Hematopoietic multipotent progenitor cell treated with erythropoietin and hydrocortisone succinate and interleukin-3 and kit ligand, for 4 days (in vitro differentiated cells): ENCODE measurements at places on chromosomes 3 and 15.
A peak's percentile ranks its signal among the peaks of the same experiment; 100 is the strongest.

- DNase-seq = peak; percentile 84
Observed at GRCh38 chr3:125357032-125357658, 18.0 kb downstream of the ZNF148 start.

DNA sequence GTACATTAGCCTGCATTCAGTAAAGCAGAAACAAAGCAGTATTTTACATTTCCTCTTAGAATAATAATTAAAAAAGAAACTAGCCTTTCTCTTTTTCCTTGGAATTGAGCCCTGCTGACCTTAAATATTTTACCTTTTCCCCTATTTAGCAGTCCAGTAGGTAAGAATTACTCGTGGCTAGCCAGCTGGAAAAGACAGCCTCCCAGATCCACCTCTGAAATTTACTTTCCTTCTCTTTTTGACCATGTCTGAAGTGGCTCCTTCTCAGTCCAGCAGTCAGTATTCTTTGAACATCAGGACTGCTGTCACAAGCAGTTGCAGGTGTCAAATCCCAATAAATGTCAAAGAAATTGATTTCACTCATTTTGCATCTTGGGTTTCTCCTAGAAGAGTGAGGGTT, 311.5 kb upstream of the DCBLD2 start:
- DNase-seq = no peak

DNA sequence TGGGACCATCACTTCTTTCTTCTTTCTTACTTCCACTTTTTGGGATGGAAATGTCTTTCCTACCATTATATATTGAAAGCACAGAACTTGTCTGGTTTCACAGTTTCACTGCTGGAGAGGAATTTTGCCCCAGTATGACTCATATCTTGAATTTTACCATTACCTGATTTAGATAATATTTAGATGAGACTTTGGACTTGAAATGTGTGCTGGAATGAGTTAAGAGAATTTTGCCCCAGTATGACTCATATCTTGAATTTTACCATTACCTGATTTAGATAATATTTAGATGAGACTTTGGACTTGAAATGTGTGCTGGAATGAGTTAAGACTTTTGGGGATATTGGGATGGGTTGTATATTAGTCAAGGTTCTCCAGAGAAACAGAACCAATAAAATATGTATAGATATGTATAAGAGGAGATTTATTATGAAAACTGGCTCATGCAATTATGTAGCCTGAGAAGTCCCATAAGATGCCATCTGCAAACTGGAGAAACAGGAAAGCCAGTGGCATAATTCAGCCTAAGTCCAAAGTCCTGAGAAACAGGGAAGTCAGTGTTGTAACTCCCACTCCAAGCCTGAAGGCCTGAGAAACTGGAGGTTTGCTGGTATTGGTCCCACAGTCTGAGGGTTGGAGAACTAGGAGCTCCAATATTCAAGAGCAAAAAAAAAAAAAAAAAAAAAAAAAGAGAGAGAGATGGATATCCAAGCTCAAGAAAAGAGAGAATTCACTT, 1029.2 kb downstream of the EPHA3 start:
- DNase-seq = no peak

DNA sequence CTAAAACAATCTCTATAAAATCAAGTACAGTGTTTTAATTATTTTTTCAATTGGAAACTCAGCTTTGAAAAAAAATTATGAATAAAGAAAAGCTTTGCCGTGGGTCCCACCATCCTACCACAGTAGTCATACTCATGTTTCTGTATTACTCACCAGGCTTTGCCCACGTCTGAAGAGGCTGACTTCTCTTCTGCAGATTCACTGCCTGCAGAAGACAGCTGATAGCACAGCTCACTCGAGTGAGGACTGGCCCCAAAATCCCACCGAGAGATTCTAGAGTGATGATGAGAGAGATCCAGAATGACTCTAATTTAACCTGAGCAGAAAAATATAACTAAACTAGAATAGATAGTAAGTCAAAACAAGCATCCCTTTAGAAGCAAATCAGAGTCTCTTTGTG, 11.9 kb downstream of the C2CD4B start:
- no peak for DNase-seq

GRCh38 chr3:184155644-184156521, 706 bp downstream of the DVL3 start:
- DNase-seq = peak; percentile 57

GRCh38 chr3:18679238-18679637, 254.1 kb upstream of the SATB1 start:
- DNase-seq = no peak

DNA sequence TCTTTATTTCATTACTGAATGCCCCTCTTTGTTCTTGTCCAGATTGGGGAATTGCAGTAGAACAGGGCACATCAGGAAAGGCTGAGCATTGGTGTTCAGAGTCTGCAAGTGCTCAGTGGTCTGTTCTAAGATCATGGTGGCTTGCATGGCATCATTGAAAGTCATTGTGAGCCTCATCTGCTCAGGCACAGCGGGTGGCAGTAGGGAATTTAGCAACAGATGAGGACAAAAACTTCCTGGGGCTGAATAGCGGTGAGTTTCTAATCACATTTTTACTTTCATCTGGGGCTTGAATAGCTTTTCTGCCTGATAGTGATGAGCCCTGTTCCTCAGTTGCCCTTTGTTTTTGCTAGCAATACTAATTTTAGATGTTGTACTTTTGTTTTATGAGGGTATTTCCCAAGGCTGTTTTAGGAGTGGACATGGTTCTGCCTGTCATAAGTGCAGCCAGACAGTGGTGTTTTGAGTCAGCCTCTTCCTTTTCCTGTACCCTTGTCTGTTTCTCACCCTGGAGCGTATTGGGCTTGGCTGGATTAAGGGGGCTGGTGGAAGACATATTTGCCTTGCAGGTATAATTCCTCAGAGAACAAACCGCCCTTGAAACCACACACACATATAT, 127.2 kb upstream of the IL12A start:
- DNase-seq = no peak

DNA sequence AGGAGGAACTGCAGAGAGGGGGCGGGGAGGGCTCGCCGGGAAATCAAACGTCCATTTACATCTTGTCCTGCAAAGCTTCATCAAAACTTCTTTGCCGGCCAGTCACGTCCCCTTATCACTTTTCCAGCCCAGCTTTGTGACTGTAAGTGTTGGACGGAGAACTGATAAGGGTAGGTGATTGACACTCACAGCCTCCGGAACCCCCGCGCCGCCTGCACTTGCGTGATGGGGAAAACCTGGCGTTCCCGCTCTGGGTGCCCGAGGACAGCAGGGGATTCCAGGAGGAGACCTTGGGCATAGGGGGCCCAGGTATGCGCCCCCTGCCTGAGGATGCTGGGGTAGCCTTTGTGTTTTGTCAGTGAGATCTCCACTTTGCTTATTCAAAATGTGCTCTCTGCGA, 72.8 kb upstream of the ANKRD34C start:
- DNase-seq = peak; percentile 10

GRCh38 chr3:170204023-170204472, 18.2 kb upstream of the PRKCI start:
- no peak for DNase-seq

DNA sequence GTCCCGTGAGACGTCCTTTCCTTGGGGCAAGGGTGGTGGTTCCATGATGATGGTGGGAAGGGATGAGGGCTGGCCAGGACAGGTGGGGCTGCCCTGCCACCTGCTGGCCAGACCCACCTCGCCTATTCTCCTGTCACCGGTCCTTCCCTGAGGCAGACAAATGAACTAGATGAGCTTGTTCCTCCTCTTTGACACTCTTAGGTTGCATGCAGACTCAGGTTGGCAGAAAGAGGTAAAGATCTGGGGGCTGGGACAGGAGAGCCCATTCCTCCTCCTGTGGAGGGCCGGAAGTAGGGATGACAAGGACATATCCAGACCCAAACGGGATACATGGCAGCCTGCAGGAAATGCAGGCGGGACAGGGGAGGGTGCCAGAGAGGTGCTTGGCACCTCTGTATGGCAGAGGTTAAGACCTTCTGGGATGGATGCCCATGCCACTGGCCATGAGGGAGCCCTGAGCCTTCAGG, 38.6 kb downstream of the ACSBG1 start:
- DNase-seq = peak; percentile 68

- DNase-seq = no peak
Observed at GRCh38 chr15:69843276-69843899, 254.3 kb downstream of the TLE3 start.

DNA sequence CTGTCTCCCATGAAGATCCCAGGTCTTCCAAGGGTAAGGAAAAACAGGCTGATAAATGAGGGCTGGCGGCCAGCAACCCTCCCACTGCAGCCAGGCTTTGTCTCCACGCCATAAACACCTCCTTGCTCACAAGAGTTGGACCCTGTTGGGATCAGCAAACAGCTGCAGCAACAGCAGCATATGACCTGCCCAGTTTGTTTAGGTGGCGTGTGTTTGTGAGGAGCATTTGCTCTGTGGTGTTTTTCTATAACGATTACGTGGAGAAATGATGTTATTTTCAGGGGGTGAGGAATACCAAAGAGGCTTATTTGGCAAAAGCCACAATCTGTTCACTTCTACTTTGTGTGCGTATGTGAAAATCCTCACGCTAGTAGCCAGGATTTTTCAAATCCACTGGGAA, 58.5 kb downstream of the RFTN1 start:
- no peak for DNase-seq

GRCh38 chr15:70995383-70995970, 102.9 kb downstream of the LRRC49 start:
- peak; percentile 3 for DNase-seq

- DNase-seq = no peak
Observed at GRCh38 chr15:29695489-29696167, 126.6 kb downstream of the TJP1 start.

- DNase-seq = no peak
Observed at GRCh38 chr3:35707904-35708303, 68.6 kb downstream of the ARPP21 start.

GRCh38 chr3:139472380-139473010, 3.8 kb downstream of the RBP2 start:
- no peak for DNase-seq

DNA sequence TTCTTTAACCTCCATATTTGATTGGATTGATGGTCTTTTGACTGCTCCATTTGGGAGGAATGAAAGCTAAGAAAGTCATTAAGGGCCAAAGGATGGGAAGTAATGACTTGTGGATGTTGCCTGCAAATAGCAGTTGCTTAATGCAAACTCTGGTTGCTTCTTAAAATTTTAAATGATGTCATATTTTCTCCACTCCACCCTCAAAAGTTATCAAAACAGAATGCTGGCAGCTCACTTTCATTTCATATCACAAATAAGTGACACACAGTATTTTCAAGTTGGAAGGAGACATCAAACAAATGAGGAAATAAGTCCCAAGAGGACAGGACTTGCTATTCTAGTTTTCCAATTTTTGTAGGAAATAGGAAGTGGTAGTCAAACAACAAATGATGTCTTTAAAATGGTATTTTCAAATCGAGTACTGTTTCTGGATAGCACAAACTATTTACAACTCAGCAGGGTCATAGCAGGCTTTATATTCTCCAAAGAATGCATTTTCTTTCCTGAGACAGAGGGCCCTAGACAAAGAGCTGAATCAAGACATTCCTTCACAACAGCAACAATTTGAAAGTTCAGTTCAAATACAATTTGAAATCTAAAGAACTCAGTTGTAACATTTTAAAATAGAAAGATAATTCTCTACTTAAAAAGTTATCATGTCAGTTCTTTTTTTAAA, 165.1 kb upstream of the UBE2E1 start:
- DNase-seq = no peak

DNA sequence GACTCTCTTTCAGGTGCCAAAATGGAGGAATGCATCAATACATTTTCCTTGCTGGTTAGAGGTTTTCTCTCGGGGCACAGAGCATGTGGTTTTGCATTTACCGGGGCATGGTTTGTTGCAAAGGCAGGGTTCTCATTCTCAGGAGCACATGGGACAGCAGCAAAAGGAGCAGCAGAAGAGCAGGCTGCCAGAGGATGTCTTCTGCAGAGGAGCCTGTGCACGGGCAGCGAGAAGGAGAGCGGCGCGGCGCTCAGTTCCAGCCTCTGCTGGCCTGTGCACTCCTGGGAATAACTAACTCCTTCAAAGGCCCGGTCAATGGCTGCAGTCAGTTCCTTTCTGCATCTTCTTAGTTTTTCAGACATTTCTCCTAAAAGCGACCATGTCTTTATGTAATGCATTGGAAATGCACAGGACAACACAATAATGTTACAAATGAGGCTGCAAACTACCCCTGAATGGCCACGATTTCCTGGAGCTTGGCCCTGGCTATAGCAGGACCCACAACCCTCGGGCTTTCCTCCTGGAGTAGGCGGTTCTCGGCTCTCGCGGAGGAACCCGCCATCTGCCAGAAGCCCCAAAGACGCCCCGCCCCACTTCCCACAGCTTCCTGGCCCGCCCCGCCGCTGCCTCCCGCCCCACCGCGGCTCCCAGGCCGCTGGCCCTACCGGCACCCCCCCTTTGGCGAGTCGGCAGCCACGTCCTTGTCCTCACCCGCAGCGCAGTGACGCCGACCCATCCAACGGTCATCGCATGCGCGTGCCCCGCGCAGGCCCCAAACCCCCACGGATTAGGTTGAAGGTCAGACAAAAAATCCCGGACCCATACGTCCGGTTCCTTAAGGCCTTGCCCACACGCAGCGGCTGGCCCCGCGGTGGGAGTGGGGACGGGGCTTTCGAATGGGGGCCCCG, at the start of gene C3orf62:
TSS of gene C3orf62 (minus strand) at position 758 of the 908 bp plus-strand sequence. CDS start at position 398, 360 bp downstream.
- peak; percentile 96 for DNase-seq

DNA sequence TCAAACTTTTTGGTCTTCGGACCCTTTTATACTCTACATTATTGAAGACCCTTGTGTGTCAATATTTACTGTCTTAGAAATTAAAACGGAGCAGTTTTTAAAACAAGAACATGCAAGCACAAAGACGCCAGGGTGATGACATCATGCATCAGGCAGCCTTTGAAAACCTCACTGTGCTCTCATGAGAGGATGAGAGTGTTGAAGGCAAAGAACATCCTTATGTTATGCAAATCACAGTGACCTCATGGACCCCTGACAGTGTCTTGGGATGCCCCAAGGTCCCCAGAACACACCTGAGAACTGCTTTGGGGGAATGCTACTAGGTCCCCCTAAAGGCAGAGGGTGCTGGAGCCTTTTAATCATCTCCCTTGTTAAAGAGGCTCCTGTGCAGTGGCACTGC, 51.6 kb downstream of the CHDH start:
- DNase-seq = no peak

DNA sequence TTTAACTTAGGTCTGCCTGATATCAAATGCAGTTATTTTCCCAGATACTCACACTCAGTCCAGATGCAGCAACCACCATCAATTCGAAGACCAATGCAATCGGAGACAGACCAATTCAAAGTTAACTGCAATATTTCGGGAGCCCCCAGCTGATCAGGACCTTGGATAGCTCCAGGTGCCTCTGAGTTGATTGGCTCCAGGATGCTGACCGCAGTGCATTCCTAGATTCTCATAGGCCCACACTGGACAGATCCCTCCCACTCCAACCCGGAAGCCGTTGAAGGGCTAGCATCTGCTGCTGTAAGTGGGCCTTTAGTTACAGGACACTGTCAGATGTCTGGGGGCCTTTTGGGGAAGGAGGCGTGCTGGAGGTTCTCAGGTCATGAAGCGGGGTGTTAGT, 89.5 kb upstream of the ATP2B2 start:
- peak; percentile 94 for DNase-seq

DNA sequence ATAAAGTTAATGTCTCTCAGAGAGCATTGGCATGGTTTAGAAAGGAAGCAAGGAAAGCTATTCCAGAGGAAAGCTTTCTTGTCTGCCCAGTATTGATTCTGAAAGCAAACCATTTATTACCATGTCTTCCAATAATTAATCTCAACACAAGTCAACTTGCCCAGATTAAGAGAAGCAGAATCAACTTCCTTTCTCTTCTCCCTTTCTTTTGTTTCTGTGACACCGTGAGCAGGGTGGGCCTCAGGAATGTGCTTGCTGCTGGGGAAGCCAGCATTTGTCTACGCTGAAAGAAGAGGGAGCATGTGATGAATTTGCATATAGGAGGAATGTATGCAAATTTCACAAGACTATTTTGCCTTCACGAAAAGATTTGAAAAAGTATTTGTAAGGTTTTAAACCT, 368.6 kb upstream of the ROPN1 start:
- DNase-seq = no peak
